Stimulated activated CD4-positive, alpha-beta T cell treated with anti-CD3 and anti-CD28 coated beads, Interleukin-4, amount 100 ng/mL, for 1 hour (primary cell): ENCODE measurements at places on chromosomes 11 and 22.
A peak's percentile ranks its signal among the peaks of the same experiment; 100 is the strongest.

- no peak for DNase-seq
Observed at GRCh38 chr11:133197425-133197824, 334.9 kb downstream of the OPCML start.

- no peak for DNase-seq
Observed at GRCh38 chr22:35620624-35621251, 3.6 kb upstream of the MB start.

GRCh38 chr11:73308003-73308960, at the start of gene ARHGEF17:
Gene ARHGEF17, plus strand, starts transcription at chr11:73308276. Its CDS starts 363 bp downstream, at chr11:73308639.
- DNase-seq = peak; percentile 45

DNA sequence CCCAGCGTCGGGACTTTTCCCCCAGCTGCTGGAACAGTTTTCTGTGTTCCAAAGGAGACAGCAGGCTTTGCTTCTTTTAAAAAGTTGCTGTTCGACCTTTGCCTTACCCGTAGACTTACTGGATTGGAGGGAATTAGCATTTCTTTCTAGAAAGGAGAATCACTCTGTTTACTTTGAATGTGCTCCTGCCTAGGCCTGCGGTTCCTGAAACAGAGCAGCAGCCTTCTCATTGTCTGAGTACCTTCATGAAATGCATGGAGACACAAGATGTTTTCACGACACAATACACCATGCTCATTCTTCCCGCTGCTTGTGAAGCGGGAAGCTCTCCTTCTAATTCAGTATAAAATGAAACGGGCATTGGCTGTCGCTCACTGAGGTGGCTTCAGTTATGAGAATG, 196.2 kb downstream of the TBC1D22A start:
- DNase-seq = no peak

DNA sequence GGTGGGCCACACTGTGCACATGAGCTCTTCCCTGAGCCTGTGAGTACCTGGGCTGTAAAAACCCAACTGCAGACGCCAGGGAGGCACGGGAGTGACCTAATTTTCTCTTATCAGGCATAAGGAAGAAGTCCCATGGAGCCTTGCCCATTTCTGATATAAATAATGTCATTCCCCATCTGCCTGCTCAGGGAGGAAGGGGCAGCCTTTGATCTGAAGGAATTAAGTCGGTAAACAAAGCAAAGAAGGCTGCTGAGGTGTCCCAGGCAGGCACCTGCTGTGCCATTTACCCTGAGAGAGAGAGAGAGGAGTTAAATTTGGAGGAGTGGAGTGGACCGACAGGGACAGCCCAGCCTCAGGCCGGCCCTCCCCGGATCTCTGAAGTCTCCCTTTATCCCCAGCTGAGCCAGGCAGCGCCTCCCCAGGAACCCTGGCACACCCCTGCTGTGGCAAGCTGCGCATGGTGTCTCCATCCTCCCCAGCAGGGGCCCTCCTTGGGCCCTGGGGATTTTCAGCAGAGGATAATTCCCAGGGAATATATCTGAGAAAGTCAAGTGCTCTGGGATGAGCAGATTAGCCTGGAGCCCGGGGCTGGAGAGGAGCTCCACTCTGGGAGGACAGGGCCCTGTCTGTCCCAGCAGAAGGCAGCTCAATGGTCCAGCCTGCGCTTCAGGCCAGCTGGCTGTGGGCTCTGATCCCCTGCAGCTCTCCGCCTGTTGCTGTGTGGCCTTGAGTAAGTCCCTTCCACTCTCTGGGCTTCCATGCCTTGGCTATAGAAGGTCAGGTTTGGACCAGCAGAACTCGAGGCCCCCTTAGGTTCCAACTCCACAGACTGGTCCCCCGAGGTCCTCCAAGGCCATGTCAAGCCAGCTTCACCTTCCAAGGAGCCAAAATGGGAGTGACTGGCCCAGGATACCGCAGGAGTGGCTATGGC, 17.5 kb upstream of the CABP7 start:
- no peak for DNase-seq

- DNase-seq = no peak
Observed at GRCh38 chr11:12402025-12402424, 24.7 kb downstream of the PARVA start.

DNA sequence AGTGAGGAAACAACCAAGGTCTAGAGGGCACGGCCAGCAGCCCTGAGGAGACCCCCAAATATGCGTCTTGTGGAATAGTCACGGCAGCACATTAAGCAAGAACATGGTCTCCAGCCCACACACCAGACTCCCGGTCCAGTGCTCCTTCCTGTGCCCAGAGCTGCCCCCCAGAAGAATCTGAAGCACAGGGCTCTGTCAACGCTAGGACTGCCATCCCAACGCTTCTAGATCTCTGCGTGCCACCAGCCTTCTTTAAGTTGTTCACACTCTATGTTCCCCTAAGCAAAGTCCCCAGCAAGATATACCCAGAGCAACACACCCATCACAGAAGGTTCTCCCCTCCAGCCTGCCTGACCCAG, 3.5 kb upstream of the SEC14L2 start:
- no peak for DNase-seq

DNA sequence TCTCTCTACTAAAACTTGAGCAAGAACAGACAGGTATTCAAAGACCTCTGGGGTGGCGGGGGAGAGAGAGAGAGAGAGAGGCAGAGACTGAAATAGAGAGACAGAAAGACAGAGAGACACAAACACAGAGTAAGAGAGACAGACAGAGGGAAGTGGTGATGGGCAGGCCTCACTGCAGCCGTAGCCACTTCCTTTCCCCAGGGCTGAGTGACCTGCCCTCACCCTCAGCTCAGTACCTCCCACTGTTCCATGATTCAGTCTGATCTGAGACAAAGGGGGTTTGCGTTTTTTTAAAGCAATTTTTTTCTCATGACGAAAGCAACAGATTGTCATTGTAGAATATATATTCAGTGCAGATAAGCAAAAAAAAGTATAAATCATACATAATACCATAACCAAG, 607.9 kb upstream of the B3GAT1 start:
- DNase-seq = no peak

DNA sequence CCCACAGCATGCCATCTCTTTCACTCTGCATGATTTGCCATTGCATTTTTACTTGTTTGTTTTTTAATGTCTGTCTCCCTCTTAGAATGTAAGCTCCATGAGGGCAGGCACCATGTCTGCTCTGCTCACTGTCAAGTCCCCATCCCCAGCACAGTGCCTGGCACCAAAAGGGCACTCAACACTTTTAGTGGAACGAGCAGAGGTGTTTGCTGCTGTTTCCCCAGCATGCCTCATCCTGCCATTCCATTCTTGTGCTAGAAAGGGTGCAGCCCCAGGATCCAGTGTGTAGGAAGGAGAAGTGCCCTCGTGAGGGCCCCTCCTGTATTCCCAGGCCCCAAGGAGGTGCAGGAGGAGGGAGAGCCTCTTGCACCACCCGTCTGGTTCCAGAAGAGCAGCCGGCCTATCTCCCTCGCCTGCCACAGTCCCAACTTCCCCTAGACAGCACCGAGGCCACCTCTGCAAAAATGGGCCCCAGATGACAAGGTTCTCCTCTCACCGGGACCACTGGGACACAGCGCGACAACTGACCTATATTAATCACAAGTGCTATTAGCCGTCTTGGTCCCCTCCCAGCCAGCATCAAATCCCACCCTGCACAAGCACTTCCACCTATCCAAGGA, 33.3 kb upstream of the CACNG2 start:
- no peak for DNase-seq

DNA sequence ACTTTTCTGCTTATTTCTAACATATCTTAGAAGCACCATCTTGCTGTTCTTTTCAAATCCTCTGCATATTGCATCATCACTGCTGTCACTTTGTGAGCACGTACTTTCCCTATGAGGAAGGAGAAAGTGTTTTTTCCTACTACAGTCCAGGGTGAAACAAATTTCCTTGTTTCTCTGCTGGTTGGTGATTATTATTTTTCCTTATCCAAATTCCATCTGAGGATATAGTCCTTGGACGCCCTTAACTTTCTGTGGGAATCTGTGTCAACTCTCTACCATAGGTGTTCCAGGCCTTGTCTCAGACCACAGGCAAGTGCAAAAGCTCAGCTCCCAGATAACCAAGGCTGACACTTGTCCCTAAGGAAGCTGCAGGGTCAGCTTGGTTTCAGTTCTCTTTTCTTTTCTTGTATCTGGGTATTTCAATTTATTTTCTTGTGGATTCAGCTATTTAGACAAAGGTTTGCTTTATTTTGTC, 29.4 kb upstream of the LYVE1 start:
- DNase-seq = no peak

DNA sequence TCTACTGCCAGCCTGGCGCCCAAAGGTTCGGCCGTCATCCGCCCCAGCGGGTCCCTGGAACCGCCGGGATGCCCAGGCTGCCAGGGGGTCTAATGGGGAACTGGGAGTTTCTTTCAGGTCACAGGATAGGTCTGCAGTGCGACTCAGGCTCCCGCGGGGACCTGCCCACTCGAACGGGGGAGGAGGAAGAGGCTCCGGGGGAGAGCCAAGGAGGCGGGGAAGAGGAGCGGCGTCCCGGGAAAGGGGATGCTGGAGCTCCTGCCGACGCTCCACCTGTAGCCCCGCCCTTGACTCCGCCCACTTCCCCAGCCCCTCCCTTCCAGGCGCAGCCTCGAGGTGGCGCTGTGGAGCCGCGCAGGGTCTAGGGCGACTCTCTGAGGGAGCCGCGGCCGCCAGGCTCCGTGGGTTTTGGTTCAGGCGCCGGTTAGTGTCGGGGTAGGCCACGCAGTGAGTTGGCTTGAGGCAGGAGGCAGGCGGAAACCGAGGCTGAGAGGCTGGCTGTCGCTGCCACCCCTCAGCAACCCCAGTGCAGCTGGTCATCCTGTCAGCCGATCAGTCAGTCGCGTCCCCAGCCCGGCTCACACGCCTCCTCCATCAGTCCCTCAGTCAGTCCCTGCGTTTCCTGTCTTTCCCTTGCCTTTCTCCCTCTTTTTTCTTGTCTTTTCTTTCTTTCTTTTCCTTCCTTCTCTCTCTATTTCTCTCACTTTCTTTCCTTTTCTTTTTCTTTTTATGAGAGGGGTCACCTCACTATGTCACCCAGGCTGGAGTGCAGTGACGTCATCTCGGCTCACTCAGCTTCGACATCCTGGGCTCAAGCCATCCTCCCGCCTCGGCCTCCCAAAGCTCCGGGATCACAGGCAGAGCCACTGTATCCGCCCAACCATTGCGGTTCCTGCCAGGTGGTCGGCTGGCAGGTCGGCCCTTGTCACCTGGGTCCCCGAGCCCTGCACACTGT, 26.4 kb downstream of the YWHAH start:
- DNase-seq = peak; percentile 83

DNA sequence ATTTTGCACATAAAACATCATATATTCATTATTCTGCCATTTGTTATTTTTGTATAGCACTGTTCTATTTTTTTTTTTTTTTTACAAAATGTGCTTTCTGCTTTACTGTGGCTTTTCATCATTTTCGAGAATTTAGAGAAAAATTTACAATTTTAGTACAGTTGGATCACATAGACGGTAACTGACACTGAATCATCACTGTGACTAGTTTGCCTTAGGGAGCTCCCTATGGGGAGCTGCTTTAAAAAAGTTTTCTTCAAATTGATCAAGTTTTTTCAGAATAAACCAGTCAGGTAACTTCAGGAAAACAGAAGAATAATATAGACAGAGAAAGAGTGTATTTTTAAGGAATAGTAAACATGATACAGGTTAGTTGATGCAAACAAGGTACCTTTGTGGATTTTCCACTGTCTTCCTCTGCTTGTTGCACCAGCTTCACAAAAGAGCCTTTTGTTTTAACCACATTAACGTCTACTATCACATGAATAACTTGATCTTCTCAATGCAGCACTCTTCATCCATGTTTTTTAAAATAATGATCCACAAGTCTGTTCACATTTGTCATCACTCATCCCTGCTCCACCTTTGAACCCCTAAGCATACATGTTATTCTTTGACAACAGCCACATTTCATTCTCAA, 327.0 kb downstream of the DYNC2H1 start:
- DNase-seq = no peak

DNA sequence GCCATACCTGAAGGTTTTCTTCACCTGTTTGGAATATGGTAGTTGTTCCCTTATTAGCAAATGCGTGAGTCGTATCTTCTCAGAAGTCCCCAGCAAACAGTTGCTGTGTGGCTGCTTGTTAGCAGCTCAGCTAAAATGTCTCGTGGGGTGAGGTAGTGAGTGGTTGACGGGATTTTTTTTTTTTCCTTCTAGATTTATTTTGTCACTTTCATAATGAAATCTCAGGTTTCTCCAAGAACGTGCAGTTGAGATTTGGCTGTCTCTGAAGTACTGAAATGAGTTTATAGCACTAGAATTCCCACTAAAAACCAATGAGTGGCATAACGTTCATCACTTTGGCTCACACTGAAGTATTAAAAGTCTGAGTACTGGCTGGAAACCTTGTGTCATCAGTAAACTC, 16.8 kb downstream of the RCN1 start:
- no peak for DNase-seq

DNA sequence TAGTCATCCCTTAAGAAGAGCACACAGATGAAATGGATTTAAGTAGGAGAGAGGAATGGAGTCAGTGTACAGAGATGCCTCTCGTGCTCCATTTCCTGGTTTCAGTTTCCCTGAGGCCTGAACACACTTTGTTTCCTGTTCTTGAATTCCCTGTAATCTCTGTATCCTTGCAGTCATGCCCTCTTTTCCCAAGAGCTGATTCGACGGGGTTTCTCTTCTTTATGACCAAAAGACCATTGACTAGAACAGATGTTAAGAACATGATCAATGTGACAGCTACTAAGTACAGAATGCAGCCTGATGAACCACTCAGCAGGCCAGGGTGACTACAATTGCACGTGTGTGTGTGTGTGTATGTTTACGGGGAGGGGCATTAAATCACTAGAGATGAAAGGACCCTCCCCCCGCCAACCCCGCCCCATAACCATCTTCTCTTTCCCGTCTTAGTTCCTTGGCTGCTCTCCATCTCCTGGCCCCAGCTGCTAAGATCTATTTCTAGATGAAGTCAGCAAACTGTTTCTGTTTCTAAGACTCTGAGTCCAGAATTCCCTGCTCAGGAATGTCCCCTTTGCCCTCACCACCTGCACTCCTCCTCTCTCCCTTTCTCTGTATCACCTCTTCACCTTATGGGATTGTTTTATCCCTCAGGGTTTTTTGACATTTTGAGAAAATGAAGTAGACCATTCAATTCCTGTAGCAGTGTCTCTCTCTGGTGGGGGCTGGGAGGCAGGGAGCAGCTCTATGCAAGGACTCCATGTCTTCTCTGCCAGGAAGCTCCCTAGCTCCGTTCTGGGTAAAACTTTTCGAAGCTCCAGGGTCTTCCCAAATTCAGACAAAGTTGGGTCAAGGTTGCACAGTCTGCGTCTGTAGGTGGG, 26.0 kb downstream of the SLC22A6 start:
- no peak for DNase-seq

- DNase-seq = no peak
Observed at GRCh38 chr11:82698576-82699352, 34.9 kb downstream of the FAM181B start.

- no peak for DNase-seq
Observed at GRCh38 chr22:44592824-44593148, 94.8 kb upstream of the RTL6 start.
